ENCODE measurements at places on chromosomes 2 and 18. TPM values are rescaled to one million over a fixed set of nuclear protein-coding genes. Genes with fewer than 3 reads are reported as not detected.
A peak's percentile ranks its signal among the peaks of the same experiment; 100 is the strongest.

SH3BP4 gene
- total RNA-seq = 96.0 TPM

SCN7A gene
- not detected for total RNA-seq

GATA6 gene
- total RNA-seq = 17.6 TPM

POTEJ gene
- total RNA-seq = not detected

OR6B2 gene
- not detected for total RNA-seq

LONRF2 gene
- under 0.01 TPM for total RNA-seq

GRB14 gene
- total RNA-seq = not detected

CYP26B1 gene
- total RNA-seq = 0.32 TPM

DNA sequence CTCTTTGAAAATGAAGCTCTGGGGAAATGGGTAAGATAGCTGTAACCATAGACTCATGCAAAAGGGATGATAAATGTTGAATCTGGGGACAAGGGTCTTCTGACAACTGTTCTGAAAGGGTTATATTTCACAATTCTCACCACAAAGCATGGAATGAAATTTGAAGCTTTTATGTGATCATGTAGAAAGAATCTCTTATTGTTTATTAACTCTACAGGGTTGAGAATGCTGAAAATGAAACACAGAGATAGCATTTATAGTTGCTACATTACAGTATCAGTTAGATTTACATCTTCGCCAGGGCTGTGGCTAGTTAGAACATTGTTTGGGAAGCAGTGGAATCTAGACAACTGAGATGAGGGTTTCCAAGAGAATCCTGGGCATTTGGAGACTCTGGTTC, 97.4 kb upstream of the LHCGR start:
- H3K4me1 ChIP-seq = peaks cover 8% of the 10 kb centered on the region
- DNase-seq = peak; percentile 16
- H3K27me3 ChIP-seq = no peaks in the 10 kb centered on the region
- H3K4me3 ChIP-seq = no peak overlapping the region
- H3K36me3 ChIP-seq = no peaks in the 10 kb centered on the region

GRCh38 chr2:138720035-138720838, 60.0 kb downstream of the NXPH2 start:
- no peak for DNase-seq
- peaks cover 8% of the 10 kb centered on the region for H3K27me3 ChIP-seq
- H3K4me1 ChIP-seq = no peaks in the 10 kb centered on the region
- H3K27ac ChIP-seq = no peak overlapping the region

GRCh38 chr2:118077636-118078247, 10.5 kb upstream of the INSIG2 start:
- no peak for DNase-seq
- H3K27ac ChIP-seq = no peak overlapping the region
- H3K4me3 ChIP-seq = no peak overlapping the region
- H3K27me3 ChIP-seq = peaks cover 66% of the 10 kb centered on the region

DNA sequence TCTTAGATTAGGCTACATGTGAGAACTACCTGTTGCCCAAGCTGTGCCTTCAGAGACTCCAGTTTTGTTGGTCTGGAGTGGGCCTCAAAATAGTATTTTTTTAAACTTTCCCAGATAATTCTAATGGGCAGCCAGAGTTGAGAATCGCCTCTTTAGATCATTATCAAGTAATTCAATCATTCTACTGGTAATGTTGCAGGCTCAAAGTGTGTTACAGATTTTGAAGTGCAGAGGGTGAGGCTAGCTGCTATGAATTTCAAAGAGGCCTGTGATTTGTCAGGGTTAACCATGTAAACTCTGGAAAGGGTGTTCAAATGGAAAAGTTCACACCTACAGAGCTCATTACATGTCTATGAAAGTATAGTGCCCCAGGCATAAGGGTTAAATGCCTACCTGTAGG, 30.1 kb downstream of the ANKRD29 start:
- H3K4me1 ChIP-seq = peaks cover 5% of the 10 kb centered on the region
- H3K27ac ChIP-seq = no peak overlapping the region
- H3K27me3 ChIP-seq = no peaks in the 10 kb centered on the region
- no peak overlapping the region for H3K4me3 ChIP-seq
- no peaks in the 10 kb centered on the region for H3K36me3 ChIP-seq

GRCh38 chr2:226730481-226730880, 69.1 kb downstream of the IRS1 start:
- no peak overlapping the region for H3K27ac ChIP-seq
- DNase-seq = no peak
- H3K27me3 ChIP-seq = no peaks in the 10 kb centered on the region
- H3K4me3 ChIP-seq = no peak overlapping the region

DNA sequence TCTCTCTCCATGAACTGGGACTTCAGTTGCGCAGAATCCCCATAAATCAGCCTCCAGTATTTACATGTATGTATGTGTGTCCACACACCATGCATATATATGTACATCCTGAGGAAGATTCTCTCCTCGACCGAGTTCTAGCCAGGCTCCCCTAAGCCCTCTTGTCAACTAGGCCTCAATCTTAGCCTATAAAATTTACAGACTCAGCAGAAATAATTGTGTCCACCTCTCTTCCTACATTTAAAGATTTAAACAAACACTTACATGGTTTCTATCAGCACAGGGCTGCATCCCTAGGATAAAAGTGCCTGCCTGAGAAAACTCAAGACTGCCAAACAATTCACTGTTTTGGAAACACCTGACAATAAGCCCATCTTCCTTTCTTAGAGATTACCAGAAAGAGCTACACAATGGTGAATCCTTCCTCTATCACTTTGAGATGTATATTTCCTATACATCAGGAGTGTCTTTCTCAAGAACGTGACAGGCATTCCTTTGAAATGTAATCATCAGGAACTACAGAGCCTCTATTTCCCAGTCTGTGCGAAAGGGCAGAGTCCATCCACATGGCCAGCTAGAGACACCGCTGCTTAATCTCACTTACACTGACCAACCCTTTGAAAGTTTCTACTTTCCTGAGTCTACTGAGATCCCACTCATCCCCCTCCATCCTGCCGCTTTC, 39.5 kb downstream of the ZNF519 start:
- DNase-seq = no peak
- H3K4me1 ChIP-seq = no peaks in the 10 kb centered on the region
- H3K4me3 ChIP-seq = no peak overlapping the region
- H3K27me3 ChIP-seq = no peaks in the 10 kb centered on the region
- no peak overlapping the region for H3K27ac ChIP-seq

DNA sequence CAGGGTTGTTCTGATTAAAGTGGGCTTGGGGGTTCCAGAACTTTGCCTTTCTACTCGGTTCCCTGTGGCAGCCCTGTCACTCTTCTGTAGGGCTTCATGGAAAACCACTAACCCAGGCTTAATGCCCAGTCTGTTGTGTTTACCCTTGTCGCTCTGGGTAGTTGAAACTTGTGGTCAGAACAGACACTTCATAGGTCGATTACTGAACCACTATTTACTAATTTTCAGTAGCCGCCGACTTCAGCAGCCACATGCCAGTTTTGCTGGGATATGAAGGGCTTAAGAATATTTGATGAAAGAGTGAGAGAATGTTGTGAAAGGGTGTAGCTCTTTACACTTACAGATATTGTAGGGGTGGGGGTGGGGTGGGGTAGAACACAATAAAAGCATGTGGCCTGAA, 362.3 kb downstream of the RND3 start:
- H3K27ac ChIP-seq = peak overlapping the region; percentile 81
- no peak for DNase-seq
- peaks cover 52% of the 10 kb centered on the region for H3K4me1 ChIP-seq
- H3K4me3 ChIP-seq = 0 out of 2 replicates have a peak overlapping the region, but pooled peaks have one; percentile 20
- H3K27me3 ChIP-seq = no peaks in the 10 kb centered on the region

GRCh38 chr2:23350792-23351355, 34.1 kb upstream of the KLHL29 start:
- peak overlapping the region; percentile 10 for H3K4me3 ChIP-seq
- no peak for DNase-seq
- no peaks in the 10 kb centered on the region for H3K36me3 ChIP-seq
- H3K27ac ChIP-seq = no peak overlapping the region

GRCh38 chr2:23689891-23690290, 237.0 kb downstream of the ATAD2B start:
- H3K27me3 ChIP-seq = no peaks in the 10 kb centered on the region
- H3K27ac ChIP-seq = no peak overlapping the region
- H3K4me1 ChIP-seq = no peaks in the 10 kb centered on the region

DNA sequence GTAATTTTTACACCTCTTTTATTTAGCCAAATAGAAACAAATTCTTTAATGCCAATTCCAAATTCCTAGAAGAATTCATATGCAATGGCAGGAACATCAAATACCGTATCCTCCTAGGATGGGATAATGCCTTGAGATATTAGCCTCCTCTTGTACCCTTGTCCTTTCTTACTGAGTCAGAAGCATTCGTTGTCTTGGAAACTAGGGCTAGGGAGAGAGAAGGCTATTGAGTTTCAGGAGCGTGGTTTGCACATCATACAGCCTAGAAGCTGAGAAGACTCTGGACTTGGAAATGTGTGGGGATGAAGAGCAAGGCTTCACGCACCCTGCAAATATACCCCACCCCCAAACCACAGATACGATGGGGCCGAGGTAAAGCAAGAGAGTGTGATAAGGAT, 300.7 kb downstream of the SP3 start:
- H3K4me3 ChIP-seq = no peak overlapping the region
- H3K36me3 ChIP-seq = no peaks in the 10 kb centered on the region
- peaks cover 2% of the 10 kb centered on the region for H3K4me1 ChIP-seq
- DNase-seq = no peak
- peaks cover 8% of the 10 kb centered on the region for H3K27me3 ChIP-seq

DNA sequence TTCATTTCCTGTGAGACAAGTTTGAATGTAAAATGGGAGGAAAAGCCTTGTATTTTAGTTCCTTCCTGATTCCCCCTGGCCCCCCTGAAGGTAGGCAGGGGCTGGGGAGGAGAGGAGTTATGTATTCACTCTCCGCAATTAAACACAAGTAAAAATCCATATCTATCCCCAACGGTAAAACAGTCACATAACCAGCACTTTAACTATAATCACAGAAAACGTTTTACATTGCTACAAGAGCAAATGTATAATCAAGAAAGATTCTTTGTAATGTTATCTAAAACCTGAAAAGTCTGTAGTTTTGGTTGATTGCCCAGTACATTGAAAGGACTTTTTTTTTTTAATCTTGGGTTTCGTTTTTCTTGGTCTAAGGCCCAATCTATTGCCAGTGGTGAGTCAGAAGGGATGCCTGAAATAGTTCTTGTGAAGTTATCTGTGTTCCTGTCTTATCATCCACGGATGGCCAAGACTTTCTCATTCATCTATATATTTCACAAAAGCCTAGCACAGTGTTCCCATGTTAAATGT, 34.5 kb upstream of the CCNYL1 start:
- peaks cover 11% of the 10 kb centered on the region for H3K4me1 ChIP-seq
- no peak overlapping the region for H3K27ac ChIP-seq
- DNase-seq = peak; percentile 67
- H3K27me3 ChIP-seq = peaks cover 15% of the 10 kb centered on the region

- peak overlapping the region; percentile 79 for H3K27ac ChIP-seq
- DNase-seq = no peak
- H3K4me1 ChIP-seq = peaks cover 94% of the 10 kb centered on the region
- H3K27me3 ChIP-seq = no peaks in the 10 kb centered on the region
These were observed 110.0 kb downstream of the FEZ2 start for GRCh38 chr2:36487947-36488346.

GRCh38 chr18:35477497-35477896, 20.3 kb downstream of the INO80C start:
- H3K36me3 ChIP-seq = no peaks in the 10 kb centered on the region
- H3K27me3 ChIP-seq = no peaks in the 10 kb centered on the region
- H3K27ac ChIP-seq = peak overlapping the region; percentile 88
- H3K4me1 ChIP-seq = peaks cover 21% of the 10 kb centered on the region
- no peak overlapping the region for H3K4me3 ChIP-seq

- DNase-seq = no peak
- no peak overlapping the region for H3K27ac ChIP-seq
- no peak overlapping the region for H3K4me3 ChIP-seq
- H3K4me1 ChIP-seq = peaks cover 30% of the 10 kb centered on the region
These were observed 23.5 kb downstream of the C1D start for GRCh38 chr2:68039317-68039716.

DNA sequence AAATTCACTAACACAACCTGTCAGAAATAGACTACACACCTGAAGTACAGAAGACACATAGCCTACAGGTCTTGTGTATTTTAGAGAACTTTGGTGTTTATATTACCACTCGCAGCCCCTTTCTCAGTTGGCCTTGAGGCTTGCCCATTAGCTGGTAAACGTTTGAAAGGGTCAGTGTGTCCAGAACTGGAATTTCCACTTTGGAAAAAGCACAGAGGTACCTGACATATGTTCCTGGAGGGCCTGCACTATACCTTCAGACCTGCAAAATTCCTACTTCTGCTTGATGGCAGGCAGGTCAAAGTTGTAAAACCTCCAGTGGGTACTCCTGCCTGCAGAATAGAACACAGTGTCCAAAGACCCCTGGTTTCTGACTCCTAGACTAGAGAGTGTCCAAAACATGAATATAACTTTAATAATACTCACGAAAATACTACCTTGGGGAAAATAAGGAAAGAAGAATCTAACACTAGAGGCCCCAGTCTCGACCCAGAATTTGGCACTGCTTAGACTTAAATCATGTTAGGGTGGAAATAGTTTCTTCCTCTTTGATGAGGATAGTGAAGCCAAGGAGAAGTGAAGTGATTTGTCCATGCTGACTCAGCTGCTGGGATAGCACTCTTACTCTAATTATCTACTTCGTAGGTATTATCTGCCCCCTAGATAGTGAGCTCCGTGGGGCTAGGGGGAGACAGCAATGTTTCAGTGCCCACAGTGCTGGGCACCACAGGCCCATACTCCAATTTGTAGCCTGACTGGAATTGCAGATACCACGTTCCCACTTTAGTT, 2.8 kb downstream of the KCTD1 start:
- H3K4me3 ChIP-seq = peak overlapping the region; percentile 30
- H3K27ac ChIP-seq = no peak overlapping the region
- H3K27me3 ChIP-seq = 0 out of 2 replicates have a peak, but pooled peaks cover under 1% of the 10 kb centered on the region
- H3K4me1 ChIP-seq = peaks cover 23% of the 10 kb centered on the region
- H3K36me3 ChIP-seq = no peaks in the 10 kb centered on the region
- no peak for DNase-seq

- peak; percentile 49 for DNase-seq
- H3K27me3 ChIP-seq = no peaks in the 10 kb centered on the region
- peaks cover 34% of the 10 kb centered on the region for H3K36me3 ChIP-seq
- no peak overlapping the region for H3K4me3 ChIP-seq
- peaks cover 21% of the 10 kb centered on the region for H3K4me1 ChIP-seq
- H3K27ac ChIP-seq = no peak overlapping the region
These were observed 3.3 kb upstream of the GPBAR1 start for GRCh38 chr2:218257390-218257981.

DNA sequence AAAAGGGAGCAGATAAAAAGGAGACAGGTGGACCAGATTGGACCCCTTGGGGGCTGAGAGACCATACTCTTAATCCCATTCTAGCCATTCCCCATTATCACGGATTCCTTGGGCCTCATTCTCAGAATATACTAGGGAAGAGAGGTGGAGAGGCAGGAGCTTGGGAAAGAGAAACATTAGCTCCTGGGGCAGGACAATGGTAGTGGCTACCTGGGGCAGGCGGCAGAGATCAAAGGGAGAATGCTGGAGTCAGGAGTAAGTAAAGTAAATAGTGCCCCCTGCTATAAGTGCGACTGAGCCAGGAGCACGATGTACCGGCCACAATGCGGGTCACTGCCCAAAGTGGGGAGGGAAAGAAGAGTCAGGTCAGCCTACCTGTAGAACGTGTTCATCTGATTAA, 20.4 kb upstream of the IHH start:
- no peak overlapping the region for H3K4me3 ChIP-seq
- no peaks in the 10 kb centered on the region for H3K27me3 ChIP-seq
- no peaks in the 10 kb centered on the region for H3K36me3 ChIP-seq
- H3K27ac ChIP-seq = no peak overlapping the region
- H3K4me1 ChIP-seq = peaks cover 8% of the 10 kb centered on the region

Data from GM23248 (cell line).